ENCODE measurements at places on chromosomes 1 and 21. TPM values are rescaled to one million over a fixed set of nuclear protein-coding genes. Genes with fewer than 3 reads are reported as not detected.

- no peak overlapping the region for H3K4me3 ChIP-seq
- no peaks in the 10 kb centered on the region for H3K4me1 ChIP-seq
- no peaks in the 10 kb centered on the region for H3K36me3 ChIP-seq
- no peak for DNase-seq
- no peak overlapping the region for H3K27ac ChIP-seq
These were observed 265.8 kb downstream of the CAMTA1 start for GRCh38 chr1:7050751-7051665.

GRCh38 chr1:113388621-113389358, 1.5 kb upstream of the MAGI3 start:
- H3K27me3 ChIP-seq, result no peaks in the 10 kb centered on the region
- no peak for DNase-seq
- H3K4me1 ChIP-seq, result peaks cover 4% of the 10 kb centered on the region
- H3K4me3 ChIP-seq, result peak overlapping the region; percentile 96

- H3K4me3 ChIP-seq, result no peak overlapping the region
- DNase-seq, result no peak
- no peaks in the 10 kb centered on the region for H3K27me3 ChIP-seq
- H3K27ac ChIP-seq, result no peak overlapping the region
- H3K4me1 ChIP-seq, result no peaks in the 10 kb centered on the region
- no peaks in the 10 kb centered on the region for H3K36me3 ChIP-seq
These were observed 192.0 kb upstream of the JUN start for GRCh38 chr1:58975888-58976287.

Gene NAV1
- total RNA-seq, result 131 TPM

DNA sequence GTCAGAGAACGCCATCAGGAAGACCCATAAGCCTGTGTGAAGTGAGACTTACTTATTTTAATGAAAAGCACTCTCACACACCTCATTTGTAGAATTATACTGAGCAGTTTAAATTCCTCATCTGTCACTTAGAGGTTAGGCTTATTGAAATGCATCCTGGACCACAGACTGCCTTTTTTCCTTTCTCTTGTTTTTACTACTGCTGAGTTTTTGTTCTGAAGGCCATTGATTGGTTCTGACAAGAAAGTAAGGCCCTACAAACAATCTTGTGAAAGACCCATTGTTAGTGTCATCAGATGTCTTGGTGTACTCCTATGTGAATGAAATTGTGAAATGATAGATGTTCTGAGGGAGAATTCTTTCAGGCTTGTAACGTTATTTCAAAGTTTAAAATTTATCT, 1343.3 kb upstream of the ADGRL2 start:
- no peak overlapping the region for H3K27ac ChIP-seq
- H3K27me3 ChIP-seq, result no peaks in the 10 kb centered on the region
- DNase-seq, result no peak
- H3K36me3 ChIP-seq, result no peaks in the 10 kb centered on the region
- no peak overlapping the region for H3K4me3 ChIP-seq

GRCh38 chr1:4402032-4402431, 252.4 kb upstream of the AJAP1 start:
- DNase-seq, result no peak
- no peaks in the 10 kb centered on the region for H3K27me3 ChIP-seq
- H3K36me3 ChIP-seq, result no peaks in the 10 kb centered on the region
- no peak overlapping the region for H3K4me3 ChIP-seq

DNA sequence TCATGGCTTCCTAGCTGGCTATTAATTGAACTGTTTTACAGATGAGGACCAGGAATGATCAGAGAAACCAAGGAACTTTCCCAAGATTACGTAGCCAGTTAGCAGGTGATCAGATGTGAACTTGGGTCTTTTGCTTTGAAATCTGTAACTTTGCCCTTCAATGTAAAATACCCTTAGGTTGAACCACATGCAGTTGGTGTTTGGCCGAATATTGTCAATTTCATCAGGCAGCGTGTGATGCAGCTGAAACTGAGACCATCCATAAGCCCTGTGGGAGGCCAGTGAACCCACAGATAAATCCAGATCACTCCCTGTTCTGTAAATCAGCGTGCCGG, 150.8 kb downstream of the ETS2 start:
- H3K4me1 ChIP-seq, result peaks cover 11% of the 10 kb centered on the region
- no peak for DNase-seq
- no peak overlapping the region for H3K27ac ChIP-seq
- no peak overlapping the region for H3K4me3 ChIP-seq

DNA sequence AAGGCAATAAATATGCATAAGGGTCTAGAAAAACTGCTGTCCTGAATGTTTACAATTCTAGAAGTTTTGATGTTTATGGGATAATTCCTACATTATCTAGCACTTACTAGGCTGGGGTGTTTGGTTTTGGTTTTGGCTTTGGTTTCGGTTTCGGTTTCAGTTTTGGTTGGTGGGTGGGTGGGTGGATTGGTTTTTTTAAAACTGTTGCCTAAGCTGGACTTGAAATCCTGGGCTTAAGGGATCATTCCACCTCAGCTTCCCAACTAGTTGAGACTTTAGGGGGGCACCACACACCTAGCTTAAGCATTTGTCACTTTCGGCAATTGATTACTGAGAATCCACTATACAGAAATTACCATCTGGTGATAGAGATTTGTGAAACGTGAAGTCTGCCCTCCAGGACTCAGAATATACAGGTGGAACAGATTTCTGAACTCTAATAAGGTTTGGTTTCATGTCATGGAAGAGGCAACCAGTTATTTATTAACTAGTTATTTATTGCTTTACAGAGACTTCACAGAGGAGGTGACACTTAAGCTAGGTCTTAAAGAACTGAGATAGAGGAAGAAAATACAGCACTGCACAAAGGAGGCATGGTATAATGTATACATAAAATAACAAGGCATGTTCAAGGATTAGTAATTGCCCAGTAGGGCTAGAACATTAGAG, 69.6 kb downstream of the PIK3R3 start:
- no peaks in the 10 kb centered on the region for H3K4me1 ChIP-seq
- H3K36me3 ChIP-seq, result peaks cover 9% of the 10 kb centered on the region
- H3K27ac ChIP-seq, result no peak overlapping the region
- H3K4me3 ChIP-seq, result no peak overlapping the region

Gene MEX3A
- total RNA-seq, result 1.3 TPM

DNA sequence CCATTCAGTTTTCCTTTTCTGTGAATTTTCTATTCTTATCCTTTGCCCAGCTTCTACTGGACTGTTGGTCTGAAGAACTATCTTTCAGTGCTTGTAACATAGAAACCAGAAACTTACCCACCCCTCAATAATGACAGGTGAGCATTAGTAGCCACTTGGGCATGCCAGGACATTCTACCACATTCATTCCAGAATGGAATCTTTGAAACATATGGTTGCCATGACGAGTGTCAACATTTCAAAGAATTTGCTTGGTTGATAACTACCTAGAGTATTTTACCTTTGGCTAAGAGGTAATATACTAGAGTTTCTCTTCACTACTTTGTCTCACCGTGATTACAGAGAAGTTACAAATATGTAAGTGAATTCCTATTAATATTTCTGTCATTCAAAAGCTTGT, at the start of gene MROH9:
Gene MROH9, plus strand, starts transcription at position 304 of the 400 bp plus-strand sequence. CDS start 10,023 bp downstream, outside the sequence.
- no peaks in the 10 kb centered on the region for H3K36me3 ChIP-seq
- H3K27me3 ChIP-seq, result no peaks in the 10 kb centered on the region
- no peaks in the 10 kb centered on the region for H3K4me1 ChIP-seq
- DNase-seq, result no peak

DNA sequence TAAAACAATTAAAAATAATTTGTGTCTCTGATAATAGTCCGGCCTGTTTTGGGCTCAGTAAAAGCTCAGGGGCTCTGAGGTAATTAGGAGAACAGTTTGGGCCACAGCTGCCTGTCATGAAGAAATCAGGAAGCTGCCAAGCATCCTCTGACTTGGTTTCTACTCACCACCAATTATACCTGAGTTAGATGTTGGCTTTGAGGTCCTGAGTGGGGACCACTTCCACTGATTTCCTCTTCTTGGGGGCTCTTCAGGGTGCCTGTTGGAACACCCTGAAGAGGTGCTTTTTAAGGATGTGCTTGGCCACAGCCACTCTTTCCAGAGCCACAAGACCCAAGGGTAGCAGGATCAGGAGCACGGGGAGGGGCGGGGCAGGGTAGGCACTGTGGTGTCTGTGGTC, 10.9 kb downstream of the SLC6A17 start:
- H3K4me3 ChIP-seq, result no peak overlapping the region
- H3K27ac ChIP-seq, result no peak overlapping the region
- no peak for DNase-seq
- H3K4me1 ChIP-seq, result no peaks in the 10 kb centered on the region
- no peaks in the 10 kb centered on the region for H3K27me3 ChIP-seq

- no peaks in the 10 kb centered on the region for H3K36me3 ChIP-seq
- DNase-seq, result no peak
- H3K27me3 ChIP-seq, result no peaks in the 10 kb centered on the region
- H3K4me3 ChIP-seq, result no peak overlapping the region
- no peak overlapping the region for H3K27ac ChIP-seq
These were observed 169.0 kb downstream of the CHRM3 start for GRCh38 chr1:239555350-239555749.

DNA sequence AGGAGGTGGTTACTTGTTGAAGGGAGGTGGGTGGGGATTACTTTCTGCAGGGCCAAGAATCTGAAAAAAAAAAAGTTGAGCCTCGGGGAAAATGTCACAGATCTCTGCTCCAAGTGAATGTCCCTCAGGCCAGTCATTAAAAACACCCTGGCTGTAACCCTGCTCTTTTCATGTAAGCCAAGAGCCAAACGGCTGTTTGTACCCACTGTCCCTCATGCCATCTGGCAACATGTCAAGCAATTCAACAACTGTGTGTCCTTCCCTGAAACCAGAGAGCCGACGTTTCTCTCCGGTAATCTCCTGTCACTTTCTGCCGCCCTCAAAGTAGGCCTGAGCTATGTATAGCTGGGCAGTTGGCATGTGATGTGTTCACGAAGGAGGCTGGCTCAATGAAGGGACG, 14.7 kb downstream of the CASQ2 start:
- no peak for DNase-seq
- no peak overlapping the region for H3K4me3 ChIP-seq
- no peaks in the 10 kb centered on the region for H3K36me3 ChIP-seq
- peak overlapping the region; percentile 2 for H3K27ac ChIP-seq
- H3K4me1 ChIP-seq, result no peaks in the 10 kb centered on the region
- no peaks in the 10 kb centered on the region for H3K27me3 ChIP-seq

DNA sequence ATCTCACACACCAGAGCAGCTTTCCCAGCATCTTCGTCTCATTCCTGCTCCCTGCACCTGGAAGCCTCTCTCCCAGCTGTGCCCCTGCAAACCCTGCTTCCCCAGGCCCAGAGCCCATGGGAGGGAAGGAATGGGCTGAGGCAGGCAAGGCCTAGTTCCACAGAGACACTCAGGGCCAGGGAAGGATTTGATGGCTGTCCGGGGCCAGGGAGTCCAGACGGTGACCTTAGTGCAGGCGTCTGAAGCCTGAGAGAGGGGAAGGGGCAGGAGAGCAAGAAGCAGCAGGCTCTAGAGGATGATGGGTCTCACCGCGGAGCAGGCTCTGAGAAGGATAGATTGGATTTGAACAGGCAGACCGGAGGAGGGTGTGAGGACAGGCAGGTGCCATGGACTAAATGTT, 22.2 kb upstream of the TNNI1 start:
- H3K36me3 ChIP-seq, result no peaks in the 10 kb centered on the region
- DNase-seq, result no peak
- H3K4me3 ChIP-seq, result no peak overlapping the region
- H3K27me3 ChIP-seq, result no peaks in the 10 kb centered on the region
- no peak overlapping the region for H3K27ac ChIP-seq

GRCh38 chr1:112169517-112169916, 180.0 kb upstream of the KCND3 start:
- H3K36me3 ChIP-seq, result no peaks in the 10 kb centered on the region
- no peaks in the 10 kb centered on the region for H3K4me1 ChIP-seq
- no peaks in the 10 kb centered on the region for H3K27me3 ChIP-seq

All from ascending aorta (tissue), 2 donors.